ENCODE measurements at places on chromosomes 5 and 9.

GRCh38 chr5:127549551-127549950, 32.1 kb downstream of the PRRC1 start:
- DNase-seq = no peak

- no peak for DNase-seq
These were observed 173.0 kb upstream of the FBXL7 start for GRCh38 chr5:15326932-15327331.

GRCh38 chr9:91119142-91119541, 242.6 kb downstream of the AUH start:
- DNase-seq = no peak

GRCh38 chr9:133634081-133634691, 2.0 kb upstream of the DBH start:
- no peak for DNase-seq

- no peak for DNase-seq
These were observed 788.4 kb downstream of the TLE4 start for GRCh38 chr9:80359941-80360881.

- DNase-seq = no peak
These were observed 69.6 kb downstream of the PTPDC1 start for GRCh38 chr9:94153905-94154304.

GRCh38 chr9:131402073-131402472, 8.2 kb downstream of the PRRC2B start:
- DNase-seq = no peak

GRCh38 chr5:132747616-132748440, 602 bp downstream of the CCNI2 start:
- DNase-seq = peak; percentile 20

- no peak for DNase-seq
These were observed 57.9 kb upstream of the SIMC1 start for GRCh38 chr5:176180339-176180738.

- DNase-seq = no peak
These were observed 7.0 kb upstream of the IL3 start for GRCh38 chr5:132053483-132053882.

- DNase-seq = no peak
These were observed 5.9 kb upstream of the RAD23B start for GRCh38 chr9:107276966-107277710.

DNA sequence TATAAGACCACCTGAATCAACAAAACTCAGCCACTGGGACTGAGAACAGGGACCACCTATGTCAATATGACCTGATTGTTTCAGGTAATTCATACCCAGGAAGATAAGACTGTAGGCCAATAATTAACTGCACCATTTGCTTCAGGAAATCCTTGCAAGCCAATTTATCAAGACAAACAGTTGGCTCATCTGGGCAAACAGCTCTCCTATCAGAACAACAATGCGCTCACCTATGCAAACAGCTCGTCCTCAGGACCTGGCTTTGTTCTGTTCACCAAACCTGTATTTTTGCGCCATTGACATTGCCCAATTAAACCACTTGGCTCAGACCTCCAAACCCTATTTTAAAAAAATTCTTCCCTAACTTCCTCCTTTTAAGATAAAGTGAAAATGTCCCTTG, 92.3 kb upstream of the MARCHF11 start:
- DNase-seq = no peak

DNA sequence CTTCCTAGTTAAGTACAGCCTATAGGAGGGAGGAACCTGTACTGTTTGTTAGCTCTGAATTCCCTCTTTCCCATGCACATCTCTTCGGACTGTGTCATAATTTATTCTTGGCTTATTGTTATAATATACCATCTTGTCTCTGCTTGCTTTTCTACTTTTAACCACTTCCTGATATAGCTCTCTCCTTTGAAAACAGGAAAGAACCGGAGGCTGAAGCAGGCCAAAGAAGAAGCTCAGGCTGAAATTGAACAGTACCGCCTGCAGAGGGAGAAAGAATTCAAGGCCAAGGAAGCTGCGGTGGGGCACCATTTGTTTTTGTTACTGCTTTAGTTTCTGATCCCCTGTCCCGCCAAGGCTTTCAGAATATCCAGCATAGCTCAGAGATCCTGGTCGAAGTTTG, 4.8 kb downstream of the ATP6V1G1 start:
- DNase-seq = peak; percentile 51

GRCh38 chr5:72347801-72348308, 27.7 kb downstream of the PTCD2 start:
- no peak for DNase-seq
